Stimulated activated CD4-positive, alpha-beta T cell treated with anti-CD3 and anti-CD28 coated beads, Interleukin-15, amount 100 ng/mL, for 1 hour (primary cell): ENCODE measurements at places on chromosomes 16 and 17.

DNA sequence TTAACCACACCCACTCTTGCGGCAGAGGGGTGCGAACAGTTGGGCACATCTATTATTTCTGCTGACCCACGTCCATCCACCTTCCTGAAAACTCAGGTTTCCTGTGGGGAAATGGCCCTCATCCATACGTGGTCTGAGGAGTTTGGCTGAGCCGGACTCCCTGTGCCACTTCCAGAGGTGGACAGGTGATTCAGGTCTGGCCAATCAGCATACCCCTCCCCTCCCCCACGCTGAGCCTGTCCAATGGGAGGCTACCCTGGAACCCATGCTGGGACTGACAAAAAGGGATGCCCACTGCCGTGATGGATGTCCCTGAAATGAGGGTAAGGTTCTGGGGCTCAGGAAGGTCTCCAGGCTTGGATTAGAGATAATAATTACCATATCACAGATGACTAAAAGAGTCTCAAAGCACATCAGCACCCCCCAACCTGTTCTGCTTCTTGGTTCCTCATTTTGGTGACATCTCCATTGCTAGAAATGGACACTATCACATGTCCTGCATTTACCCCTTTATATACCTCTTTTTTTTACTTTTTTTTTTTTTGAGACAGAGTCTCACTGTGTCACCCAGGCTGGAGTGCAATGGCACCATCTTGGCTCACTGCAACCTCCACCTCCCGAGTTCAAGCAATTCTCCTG, 5.3 kb upstream of the MAPK7 start:
- DNase-seq, result no peak

- no peak for DNase-seq
Measured at GRCh38 chr17:34579979-34580684, 750 bp downstream of the TMEM132E start.

- no peak for DNase-seq
Measured at GRCh38 chr16:48426244-48427141, 41.3 kb upstream of the SIAH1 start.

GRCh38 chr17:42288803-42289610, 709 bp downstream of the STAT5A start:
- DNase-seq, result peak; percentile 63

GRCh38 chr16:13587181-13587580, 332.8 kb upstream of the ERCC4 start:
- no peak for DNase-seq

DNA sequence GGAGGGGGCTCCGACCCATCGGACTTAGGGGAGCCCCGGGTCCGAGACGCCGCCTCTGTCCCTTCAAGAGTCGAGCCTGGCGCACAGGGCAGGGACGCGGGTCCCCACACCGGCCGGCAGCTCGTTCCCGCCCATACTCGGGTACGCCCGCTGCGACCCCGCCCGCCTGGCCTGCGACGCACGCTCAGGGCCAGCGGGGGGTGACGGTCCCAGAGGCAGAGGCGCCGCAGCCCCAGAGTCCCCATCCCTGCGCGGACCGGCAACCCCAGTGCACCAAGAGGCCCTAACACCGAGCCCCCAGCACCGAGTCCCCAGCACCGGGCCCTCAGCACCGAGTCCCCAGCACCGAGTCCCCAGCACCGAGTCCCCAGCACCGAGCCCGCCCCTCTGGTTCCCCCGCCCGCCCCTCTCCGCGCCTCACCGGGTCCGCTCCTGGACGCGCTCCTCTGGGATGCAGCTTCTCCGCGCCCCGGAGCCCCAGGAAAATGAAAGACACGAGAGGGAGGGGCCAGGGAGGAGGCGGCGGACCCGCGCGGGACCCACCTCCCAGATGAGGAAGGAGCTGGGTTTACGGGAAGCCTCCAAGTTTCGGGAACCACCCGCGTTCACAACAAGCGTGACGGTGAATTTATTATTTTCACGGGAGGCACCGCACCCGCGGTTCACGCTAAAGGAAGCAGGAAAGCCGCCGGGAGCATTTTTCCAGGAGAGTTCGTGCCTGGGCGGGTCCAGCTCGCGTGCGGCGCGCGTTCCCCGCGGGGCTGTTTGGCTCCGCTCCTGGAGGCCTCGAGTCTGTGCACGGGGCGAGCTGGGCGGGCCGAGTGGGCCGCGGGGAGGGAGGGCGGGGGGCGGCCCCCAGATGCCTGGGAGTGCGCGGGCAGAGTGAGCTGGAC, at the start of gene SECTM1:
Gene SECTM1, minus strand, starts transcription at position 488 of the 893 bp plus-strand sequence. CDS start 6,526 bp downstream, outside the sequence.
- DNase-seq, result no peak

DNA sequence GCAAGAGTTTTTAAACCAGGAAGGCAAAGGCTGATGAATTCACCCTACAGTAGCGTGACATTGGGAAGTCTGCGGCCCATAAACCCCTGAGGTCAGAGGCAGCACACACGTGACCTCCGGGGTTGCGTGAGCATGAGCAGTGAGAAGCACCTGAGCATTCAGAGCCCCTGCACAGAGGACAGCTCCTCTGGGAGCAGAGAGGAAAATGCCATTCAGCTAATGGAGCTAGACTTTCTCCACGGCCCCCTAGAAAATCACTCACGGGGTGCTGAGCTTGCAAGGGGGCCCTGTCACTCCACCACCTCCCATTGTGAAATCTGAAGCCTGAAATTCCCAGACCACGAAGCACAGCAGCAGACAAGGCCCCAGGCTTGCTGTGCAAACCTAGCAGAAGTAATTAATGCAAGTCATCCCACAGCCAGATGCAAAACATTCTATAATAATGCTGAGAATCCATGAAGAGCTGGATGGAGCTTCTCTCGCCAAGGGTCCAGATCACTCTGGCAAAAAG, 114.9 kb upstream of the RCVRN start:
- no peak for DNase-seq

GRCh38 chr17:10192461-10192860, 5.9 kb downstream of the GAS7 start:
- no peak for DNase-seq

- no peak for DNase-seq
Measured at GRCh38 chr16:20137909-20138308, 64.2 kb upstream of the GPR139 start.

- DNase-seq, result no peak
Measured at GRCh38 chr17:77879896-77880280, 78.6 kb upstream of the TNRC6C start.

DNA sequence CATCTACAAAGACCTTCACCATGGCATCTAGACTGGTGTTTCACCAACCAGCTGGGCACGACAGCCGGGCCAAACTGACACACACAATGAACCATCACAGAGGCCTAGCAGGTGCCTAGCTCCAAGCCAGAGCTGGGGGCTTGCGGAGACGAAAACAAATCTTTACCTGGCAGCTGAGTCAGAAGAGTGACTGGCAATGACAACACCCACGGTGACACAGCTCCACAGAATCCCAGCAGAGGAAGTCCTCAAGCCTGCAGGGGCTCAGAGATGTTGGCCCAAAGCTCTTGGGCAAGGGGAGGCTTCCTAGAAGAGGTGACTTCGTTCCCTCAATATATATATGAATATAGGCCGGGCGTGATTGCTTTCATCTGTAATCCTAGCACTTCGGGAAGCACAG, 5.1 kb downstream of the MMP25 start:
- DNase-seq, result no peak

DNA sequence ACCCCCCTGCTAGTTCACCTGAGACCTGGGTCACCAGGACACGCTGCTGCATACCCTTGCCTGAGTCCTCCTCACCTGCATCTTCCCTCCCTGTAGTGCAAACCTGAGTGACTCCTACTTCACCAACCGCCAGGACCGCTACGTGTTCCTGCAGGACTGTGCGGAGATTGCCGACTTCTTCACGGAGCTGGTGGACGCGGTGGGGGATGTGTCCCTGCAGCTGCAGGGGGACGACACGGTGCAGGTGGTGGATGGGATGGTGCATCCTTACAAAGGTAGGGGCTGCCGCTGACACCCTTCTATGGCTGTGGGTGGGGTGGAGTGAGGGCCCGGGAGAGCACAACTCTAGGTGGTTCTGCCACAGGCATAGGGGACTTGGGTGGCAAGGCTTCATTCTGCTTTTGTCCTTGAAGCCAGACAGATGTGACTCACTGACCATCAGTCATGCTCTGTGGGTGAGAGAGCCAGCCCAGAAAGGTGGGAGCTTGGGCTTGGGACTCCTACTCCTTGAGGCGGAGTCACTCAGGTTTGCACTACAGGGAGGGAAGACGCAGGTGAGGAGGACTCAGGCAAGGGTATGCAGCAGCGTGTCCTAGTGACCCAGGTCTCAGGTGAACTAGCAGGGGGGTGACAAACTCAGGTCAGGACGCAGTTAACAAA, 22.3 kb downstream of the PGS1 start:
- no peak for DNase-seq

- no peak for DNase-seq
Measured at GRCh38 chr16:7185689-7186088, 147.0 kb upstream of the RBFOX1 start.

DNA sequence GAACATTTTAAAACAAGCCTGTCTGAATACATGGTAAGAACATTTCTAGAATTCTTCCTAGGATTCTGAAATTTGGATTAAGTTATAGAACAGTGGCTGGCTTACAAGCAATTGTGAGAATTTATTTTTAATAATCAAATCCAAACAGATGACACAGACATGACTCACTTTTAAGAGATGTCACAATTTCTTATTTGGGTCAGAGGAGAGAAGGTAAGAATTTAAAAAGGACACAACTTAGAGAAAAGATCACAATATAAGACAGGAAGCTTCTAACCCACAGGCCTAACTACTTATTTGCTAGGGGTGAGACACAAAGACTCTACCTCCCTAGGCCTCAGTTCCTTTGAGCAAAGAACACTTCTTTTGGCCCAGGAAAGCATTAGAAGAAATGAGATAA, 32.7 kb downstream of the ZZEF1 start:
- DNase-seq, result no peak

DNA sequence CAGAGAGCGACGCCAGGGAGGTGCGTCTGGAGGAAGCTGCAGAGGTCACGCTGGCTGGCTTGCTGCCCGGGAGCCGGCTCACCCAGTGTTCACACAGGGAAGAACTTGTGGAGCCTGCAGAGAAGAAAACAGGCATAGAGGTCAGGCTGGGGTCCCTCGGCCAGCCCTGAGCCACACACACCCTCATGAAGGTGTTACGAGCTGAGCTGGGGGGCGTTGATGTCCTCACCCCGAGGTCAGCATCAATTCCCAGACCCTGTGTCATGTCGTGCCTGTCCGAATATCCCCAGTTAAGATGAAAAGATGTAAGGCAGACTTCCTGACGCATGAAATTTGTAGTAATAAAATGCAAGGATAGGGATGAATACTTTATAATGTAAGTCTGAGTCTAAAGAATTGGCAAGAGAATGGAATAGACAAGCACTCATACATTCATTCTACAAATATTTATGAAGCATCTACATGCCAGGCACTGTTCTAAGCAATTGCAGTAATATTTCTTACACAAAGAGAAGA, 77.1 kb downstream of the USP31 start:
- no peak for DNase-seq

DNA sequence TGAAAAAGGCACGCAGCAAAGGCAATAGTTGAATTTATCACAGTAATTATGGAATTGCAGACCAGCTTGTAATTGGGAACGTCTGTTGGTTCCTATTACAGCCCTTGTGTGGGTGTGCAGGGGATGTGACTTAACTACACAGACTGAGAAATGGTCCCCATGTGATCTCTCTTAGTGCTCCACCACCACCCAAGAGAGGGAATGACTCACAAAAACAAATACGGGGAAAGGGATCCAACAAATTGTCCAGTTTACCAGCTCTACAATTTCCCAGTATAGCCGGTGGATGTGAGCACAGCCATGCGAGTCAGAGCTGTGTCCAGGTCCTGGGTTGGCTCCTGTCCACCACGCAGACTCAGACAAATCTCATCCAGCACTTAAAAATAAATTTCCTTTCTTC, 337.9 kb downstream of the GRIN2A start:
- DNase-seq, result no peak

DNA sequence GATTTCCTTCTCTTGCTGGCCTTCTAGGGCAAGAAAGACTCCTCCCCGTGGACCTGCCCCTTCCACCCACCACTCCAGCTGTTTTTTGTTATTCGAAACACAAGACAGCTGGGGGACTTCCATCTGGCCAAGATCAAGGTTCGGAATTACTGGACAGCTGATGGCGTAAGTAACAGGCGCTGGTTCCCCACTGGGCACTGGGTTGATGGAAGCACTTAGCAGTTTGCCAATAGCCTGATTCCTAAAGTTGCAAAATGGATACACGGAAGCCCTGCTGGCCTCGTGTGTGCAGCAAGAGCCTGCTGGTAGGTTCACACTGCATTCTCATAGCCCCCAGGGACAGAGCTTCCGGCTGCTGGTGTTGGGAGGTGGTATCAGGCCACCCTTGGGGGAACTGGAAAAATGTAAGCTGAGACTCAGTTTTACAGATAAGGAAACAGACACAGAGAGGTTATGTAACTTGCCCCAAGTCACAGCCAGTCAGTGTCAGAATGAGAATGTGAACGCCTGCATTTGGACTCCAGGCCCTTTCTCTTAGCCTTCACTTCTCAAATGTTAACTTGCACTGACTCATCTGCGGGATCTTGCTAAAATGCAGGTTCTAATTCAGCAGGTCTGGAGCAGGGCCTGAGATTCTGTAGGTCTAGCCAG, 171.7 kb downstream of the KATNIP start:
- no peak for DNase-seq

DNA sequence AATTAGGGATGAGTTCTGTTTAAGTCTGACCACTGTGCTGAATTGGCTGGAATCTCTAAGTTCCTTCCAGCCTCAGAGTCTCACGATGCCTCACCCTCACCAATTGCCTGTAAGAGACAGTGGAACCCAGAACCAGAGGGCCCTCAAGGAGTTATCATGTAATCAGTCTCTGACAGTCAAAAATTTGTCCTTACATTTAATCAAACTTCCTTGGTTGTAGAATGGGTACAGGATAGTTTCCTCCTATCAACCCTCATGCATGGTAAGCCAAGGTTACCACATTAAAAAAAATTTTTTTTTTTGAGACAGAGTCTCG, 83.2 kb downstream of the CDK5R1 start:
- DNase-seq, result no peak

GRCh38 chr17:43599835-43600234, 53.7 kb upstream of the ETV4 start:
- no peak for DNase-seq

GRCh38 chr17:2566056-2566455, 27.4 kb upstream of the PAFAH1B1 start:
- no peak for DNase-seq

- no peak for DNase-seq
Measured at GRCh38 chr16:89973235-89973634, 24.7 kb downstream of the DEF8 start.

DNA sequence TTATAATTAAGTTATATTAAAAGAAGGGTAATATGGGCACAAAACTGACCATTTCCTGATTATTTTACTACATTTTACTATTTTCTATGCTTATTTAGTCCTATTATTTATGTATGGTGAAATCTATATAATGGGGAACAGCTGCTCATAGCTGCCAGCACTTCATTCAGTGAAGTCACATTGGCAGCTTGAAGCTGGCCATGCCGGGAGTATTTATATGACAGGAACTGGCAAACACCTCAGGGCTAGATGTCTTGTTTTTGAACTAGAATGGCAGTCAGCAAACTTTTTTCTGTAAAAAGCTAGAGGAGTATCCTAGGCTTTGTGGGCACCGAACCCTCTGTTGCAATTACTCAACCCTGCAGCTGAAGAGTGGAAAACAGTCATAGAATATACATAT, 104.1 kb downstream of the CDH13 start:
- no peak for DNase-seq

- DNase-seq, result no peak
Measured at GRCh38 chr16:28834873-28835863, 11.0 kb downstream of the TUFM start.

GRCh38 chr16:11687601-11688519, 19.6 kb downstream of the SNN start:
- DNase-seq, result no peak

GRCh38 chr17:4160294-4160859, 17.4 kb downstream of the CYB5D2 start:
- no peak for DNase-seq

- DNase-seq, result no peak
Measured at GRCh38 chr16:1027501-1027815, 45.1 kb upstream of the SSTR5 start.
